Hair follicular keratinocyte (primary cell): ENCODE measurements at places on chromosomes 4 and X. TPM values are rescaled to one million over a fixed set of nuclear protein-coding genes. Genes with fewer than 3 reads are reported as not detected.

C4orf36 gene
- 5.5 and 6.0 TPM in 2 replicates for total RNA-seq

HSFX4 gene
- not detected in 2 replicates for total RNA-seq

UGT2A1 gene
- not detected in 2 replicates for total RNA-seq

CPLX1 gene
- total RNA-seq: 0.23 TPM in 1 of 2 replicates, not detected in the other

CFAP299 gene
- not detected in 2 replicates for total RNA-seq

KCND1 gene
- 0.23 and 0.47 TPM in 2 replicates for total RNA-seq

PDLIM3 gene
- total RNA-seq: 0.68 and 1.1 TPM in 2 replicates

XK gene
- total RNA-seq: 0.39 and 0.46 TPM in 2 replicates

TCEAL7 gene
- 7.6 and 9.9 TPM in 2 replicates for total RNA-seq

IQCM gene
- not detected in 2 replicates for total RNA-seq

UGT8 gene
- total RNA-seq: 0.61 TPM in 1 of 2 replicates, not detected in the other

NR3C2 gene
- under 0.01 TPM in 1 of 2 replicates, not detected in the other for total RNA-seq

PROM1 gene
- total RNA-seq: not detected in 2 replicates

ETFDH gene
- 14.7 and 15.7 TPM in 2 replicates for total RNA-seq

ABLIM2 gene
- total RNA-seq: 0.11 and 1.2 TPM in 2 replicates

FMR1NB gene
- not detected in 2 replicates for total RNA-seq

LRRC66 gene
- 0.04 and 0.08 TPM in 2 replicates for total RNA-seq

WDR13 gene
- total RNA-seq: 93.5 and 146 TPM in 2 replicates

ALB gene
- not detected in 2 replicates for total RNA-seq

TMSB15A gene
- total RNA-seq: 0.68 TPM in 1 of 2 replicates, not detected in the other

DSPP gene
- total RNA-seq: not detected in 2 replicates

SPATA18 gene
- 5.4 and 7.0 TPM in 2 replicates for total RNA-seq

EGF gene
- 1.5 and 1.8 TPM in 2 replicates for total RNA-seq

ADH1A gene
- not detected in 2 replicates for total RNA-seq

FAM47B gene
- total RNA-seq: not detected in 2 replicates

BANK1 gene
- total RNA-seq: 0.11 and 0.16 TPM in 2 replicates

GATA1 gene
- not detected in 2 replicates for total RNA-seq

BMPR1B gene
- total RNA-seq: 0.65 and 0.70 TPM in 2 replicates

ADH6 gene
- total RNA-seq: not detected in 2 replicates

AIFM1 gene
- total RNA-seq: 17.9 and 25.9 TPM in 2 replicates

TRIML2 gene
- total RNA-seq: 0.47 and 0.95 TPM in 2 replicates
